Femur (tissue), 1 donor: ENCODE measurements at places on chromosomes 12 and 14.
A peak's percentile ranks its signal among the peaks of the same experiment; 100 is the strongest.

- no peak for DNase-seq
Observed at GRCh38 chr14:59018460-59018859, 170.0 kb upstream of the DAAM1 start.

DNA sequence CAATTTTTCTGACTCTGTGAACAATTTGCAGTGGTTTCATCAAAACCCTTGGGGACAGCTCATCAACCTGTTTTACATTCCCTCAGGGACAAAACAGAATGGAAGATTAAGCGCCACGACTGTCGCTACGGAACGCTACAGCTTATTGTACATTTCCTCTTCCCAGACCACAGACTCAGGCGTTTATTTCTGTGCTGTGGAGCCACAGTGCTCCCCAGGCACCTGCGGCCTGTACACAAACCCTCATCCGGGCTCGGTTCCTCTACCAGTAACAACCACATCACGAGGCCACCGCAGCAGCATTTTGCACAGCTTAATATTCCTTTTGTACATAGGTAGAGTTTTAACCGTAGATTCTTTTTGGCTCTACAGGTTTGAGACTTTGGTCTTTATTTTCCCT is 397.4 kb upstream of the OR4E1 start:
- peak; percentile 35 for DNase-seq

- DNase-seq: no peak
Observed at GRCh38 chr14:31414190-31414833, 6.0 kb downstream of the HEATR5A start.

DNA sequence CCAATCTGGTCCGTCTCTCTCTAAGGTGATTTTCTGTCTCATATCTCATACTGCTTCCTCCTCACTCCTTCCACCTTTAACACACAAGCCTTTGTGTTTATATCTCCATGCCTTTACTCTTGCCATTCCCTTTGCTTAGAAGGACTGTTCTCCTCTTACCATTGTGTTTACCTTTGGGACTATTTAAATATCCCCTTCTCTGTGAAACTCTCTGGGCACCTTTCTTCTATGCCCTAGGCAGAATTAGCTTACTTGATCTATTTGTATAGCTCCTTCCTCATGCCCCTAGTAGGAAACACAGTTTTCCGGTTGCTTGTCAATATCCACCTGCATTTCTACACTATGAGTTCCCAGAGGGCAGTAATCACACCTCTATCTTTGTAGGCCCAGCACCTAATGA is 3.9 kb upstream of the AMHR2 start:
- no peak for DNase-seq

DNA sequence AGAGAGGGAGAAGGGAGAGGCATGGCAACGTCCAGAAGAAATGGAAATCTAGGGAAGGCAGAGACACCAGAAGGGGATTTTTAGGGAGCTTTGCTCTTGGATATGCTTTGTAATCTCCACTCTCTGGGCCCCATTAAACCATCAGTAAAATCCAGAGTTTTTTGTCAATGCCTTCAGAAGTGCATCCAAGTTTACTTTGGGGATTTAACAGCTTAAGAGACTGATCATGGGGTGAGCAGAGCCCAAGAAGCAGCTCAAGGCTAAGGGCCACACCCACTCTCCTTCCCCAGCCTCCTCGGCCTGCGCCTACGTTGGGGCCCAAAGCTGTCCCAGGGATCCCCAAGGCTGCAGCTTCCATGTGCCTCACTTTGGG is 37.4 kb upstream of the WSCD2 start:
- DNase-seq: no peak

- peak; percentile 9 for DNase-seq
Observed at GRCh38 chr12:47851303-47851952, 31.7 kb upstream of the HDAC7 start.

- no peak for DNase-seq
Observed at GRCh38 chr12:75690296-75690955, 179.0 kb upstream of the KRR1 start.

DNA sequence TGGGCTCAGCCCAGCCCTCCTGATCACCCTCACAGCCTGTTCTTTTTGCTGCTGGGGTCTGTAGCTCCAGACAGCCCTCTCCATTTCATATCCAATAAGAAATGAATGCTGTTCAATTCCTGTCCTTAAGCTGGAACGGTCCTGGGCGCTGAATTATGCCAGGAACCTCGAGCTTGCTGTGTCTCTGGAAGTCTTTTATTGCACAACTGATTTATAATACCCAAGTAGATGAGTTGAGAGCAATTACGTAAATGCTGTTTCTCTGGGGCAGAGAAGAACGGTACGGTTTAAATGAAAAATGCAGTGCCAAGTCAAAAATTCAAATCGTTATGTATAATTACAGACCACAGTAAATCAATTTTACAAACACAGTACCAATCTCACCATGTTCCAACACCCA is 161.0 kb downstream of the SAMD4A start:
- no peak for DNase-seq

DNA sequence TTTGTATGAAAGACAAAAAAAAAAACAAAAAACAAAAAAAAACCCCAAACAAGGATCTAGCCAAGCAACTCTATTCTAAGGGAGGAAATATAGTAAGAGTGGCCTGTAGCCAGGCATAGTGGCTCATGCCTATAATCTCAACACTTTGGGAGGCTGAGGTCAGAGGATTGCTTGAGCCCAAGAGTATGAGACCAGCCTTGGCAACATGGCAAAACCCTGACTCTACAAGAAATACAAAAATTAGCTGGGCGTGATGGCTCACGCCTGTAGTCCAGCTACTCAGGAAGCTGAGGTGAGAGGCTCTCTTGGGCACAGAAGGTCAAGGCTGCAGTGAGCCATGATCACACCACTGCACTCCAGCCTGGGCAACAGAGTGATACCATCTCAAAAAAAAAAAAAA is 47.9 kb downstream of the TMEM117 start:
- DNase-seq: no peak

DNA sequence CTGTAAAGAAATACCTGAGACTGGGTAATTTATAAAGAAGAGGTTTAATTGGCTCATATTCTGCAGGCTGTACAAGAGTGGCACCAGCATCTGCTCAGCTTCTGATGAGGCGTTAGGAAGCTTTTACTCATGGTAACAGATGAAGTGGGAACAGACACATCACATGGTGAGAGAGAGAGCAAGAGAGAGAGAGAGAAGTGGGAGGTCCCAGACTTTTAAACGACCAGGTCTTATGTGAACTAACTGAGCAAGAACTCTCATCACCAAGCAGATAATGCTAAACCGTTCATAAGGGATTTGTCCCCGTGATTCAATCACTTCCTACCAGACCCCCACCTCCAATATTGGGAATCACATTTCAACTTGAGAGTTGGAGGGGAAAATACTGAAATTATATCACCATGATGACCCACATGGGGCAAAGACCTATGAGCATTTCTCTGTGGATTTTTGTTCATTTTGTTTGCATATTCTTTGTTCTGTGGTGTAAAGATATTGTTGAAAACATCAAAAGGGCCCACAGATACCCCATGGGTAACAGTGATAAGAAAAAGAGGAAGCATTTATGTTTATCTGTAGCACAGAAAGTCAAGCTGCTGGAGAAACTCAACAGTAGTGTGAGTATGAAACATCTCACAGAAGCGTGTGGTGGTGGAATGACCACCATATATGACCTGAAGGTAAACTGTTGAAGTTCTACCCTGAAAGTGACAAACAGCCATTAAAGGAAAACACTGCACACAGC is 135.2 kb upstream of the PDE3A start:
- DNase-seq: no peak

- DNase-seq: no peak
Observed at GRCh38 chr14:101727611-101728366, 33.7 kb upstream of the PPP2R5C start.

DNA sequence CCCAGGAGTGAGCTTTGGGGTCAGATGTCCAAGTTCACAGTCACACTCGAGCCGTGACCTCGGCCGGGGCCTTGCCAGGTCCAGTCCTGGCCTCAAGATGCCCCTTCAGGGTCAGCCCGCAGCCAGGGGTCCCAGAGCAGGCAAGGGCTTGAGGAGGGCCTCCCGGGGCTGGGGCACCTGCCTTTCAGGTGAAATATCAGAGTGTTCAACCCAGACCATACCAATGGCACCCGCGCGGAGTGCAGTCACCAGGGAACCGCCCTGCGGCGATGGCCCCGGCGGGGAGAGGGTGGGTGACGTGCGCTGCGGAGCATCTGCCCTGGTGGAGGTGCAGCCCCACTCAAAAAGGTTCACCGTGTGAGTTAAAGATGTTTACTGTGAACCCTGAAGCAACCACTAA is 16.9 kb downstream of the LRCOL1 start:
- DNase-seq: no peak

DNA sequence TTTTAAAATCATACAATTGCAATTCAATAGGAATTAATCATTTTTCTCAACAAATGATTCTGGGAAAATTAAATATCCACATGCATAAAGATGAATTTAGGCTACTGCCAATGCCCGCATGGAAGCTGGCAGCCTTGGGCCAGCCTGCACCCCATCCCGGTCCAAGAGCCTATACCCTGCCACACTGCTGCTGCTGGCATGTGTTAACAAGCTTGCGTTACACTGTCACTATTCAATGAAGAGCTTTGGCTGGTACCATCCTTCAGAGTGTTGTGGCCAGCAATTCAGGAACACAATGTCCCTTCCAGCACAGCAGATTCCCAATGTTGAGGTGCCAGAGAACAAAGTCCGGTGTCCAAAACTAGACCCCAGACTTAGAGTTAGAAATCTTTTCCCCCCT is 13.6 kb upstream of the TAS2R14 start:
- no peak for DNase-seq

DNA sequence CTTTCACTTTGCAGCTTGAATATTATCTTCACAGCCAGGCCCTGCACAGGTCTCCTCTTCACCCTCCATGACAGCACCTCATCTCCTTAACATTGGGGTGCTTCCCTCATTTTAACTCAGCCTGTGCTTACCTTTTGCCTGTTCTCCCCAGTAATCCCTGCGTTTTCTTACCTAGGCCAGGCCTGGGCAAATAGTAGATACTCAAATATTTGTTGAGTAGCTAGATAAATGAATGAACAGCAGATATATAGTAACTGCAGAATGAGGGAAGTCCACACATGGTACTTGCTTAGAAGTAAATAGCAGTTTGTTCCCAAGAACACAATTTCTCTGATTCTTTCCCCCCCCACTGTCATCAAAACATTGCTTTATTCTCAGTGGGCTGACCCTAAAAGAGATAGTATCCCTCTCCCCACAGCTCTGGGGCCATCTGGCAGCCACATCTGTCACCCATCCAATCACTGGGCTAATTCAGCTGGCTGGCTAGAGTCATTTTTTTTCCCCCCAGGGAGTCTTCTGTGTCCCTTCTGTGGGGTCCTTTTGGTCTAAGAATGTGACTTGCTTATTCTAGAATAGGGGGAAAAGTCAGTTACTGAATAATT is 43.2 kb downstream of the APPL2 start:
- no peak for DNase-seq
